Caco-2 (cell line): ENCODE measurements at places on chromosomes 6 and 20. TPM values are rescaled to one million over a fixed set of nuclear protein-coding genes. Genes with fewer than 3 reads are reported as not detected.

DNA sequence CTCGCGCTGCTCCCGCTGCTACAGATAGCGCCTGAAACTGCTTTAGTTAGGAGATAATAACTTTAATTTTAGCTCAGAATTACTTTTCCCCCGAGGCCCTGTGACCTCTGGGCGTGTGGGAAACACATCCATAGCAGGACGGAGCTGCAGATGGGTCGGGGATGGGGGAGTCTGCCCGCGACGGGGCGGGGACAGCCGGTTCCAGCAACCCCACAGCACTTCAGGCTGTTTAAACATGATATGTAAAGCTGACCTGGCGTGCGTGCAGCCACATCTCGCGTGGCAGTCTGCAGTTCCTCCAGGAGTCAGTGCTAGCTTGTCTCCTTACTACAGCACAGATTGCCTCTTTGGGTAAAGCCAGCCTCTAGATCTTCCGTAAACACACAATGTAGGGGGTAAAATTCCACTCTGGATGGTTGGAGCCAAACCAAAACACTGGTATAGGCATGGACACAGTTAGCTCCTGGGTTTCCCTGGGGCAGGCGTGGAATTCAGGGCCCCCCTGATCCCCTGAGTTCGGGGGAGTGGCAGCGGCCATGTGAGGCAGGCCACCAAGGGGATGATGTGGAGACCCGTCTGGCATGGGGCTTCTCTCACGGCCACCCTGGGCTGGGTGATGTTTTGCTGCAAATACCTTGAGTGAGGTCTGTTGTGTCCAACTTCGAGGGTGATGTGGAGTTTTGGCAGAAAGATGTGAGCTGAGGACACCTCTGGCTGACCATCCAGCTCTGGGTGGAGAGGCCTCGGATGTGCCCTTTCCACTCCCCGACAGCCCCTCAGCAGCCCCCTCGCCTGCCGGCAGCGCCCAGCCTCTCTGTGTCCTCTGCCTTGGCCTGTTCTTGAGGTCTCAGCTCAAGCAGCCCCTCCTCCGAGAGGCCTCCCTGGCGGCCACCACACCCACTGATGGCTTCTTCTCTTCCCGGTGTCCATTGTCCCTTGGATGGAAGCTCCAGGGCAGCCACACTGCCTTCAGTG lies 214.5 kb downstream of the TAF4 start:
- H3K27me3 ChIP-seq = peaks cover 2% of the 10 kb centered on the region; the same call in 1 of the 2 replicates

The CALHM6 gene
- total RNA-seq = not detected in 2 replicates

DNA sequence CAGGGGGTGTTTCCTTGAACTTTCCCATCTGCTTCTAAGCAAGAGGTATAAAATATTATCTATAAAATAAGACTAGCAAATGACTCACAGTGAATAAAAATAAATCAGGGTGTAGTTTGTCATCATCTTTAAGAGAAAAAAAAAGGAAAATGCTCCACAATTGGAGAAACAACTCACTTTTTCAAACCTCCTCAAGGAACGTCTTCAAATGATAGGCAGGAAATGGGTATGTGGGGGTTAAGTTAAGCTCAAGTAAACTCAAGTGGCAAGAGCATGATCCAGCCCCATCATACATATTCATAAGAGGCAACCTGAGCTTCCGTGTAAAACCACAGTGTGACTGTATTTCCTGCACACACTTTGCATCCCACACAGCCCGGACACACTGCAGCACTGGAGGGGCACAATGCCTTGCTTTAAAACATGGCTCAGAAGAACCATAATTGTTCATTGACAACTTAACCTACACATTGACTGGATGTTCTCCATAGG lies 58.5 kb upstream of the CEP85L start:
- no peaks in the 10 kb centered on the region for H3K27me3 ChIP-seq
- no peaks in the 10 kb centered on the region for H3K36me3 ChIP-seq
- H3K4me1 ChIP-seq = no peaks in the 10 kb centered on the region

The OPRL1 gene
- total RNA-seq = 0.51 and 0.59 TPM in 2 replicates

The IL17A gene
- not detected in 2 replicates for total RNA-seq

DNA sequence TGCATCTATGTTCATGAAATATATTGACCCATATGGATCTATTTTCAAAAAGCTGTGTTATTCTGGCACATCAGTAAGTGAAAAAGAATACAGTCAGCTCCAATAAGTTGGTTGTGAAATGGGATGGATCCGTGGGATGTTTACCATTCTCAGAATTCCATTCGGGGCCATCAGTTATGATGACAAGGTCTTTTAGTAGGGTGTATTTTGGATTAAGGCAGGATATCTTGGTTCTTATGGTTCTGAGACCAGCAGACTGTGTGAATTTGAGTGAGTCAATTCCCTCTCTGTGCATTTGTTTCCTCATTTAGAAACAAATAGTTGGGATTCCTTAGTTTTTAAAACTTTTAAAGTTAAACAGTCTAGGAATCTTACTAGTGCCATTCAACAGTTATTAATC lies 287.4 kb downstream of the CD109 start:
- no peak for DNase-seq
- H3K36me3 ChIP-seq = no peaks in the 10 kb centered on the region
- no peak overlapping the region for H3K4me3 ChIP-seq
- H3K4me1 ChIP-seq = peaks cover 4% of the 10 kb centered on the region; the same call in 1 of the 2 replicates
- H3K27ac ChIP-seq = no peak overlapping the region
- no peaks in the 10 kb centered on the region for H3K27me3 ChIP-seq

The TCF15 gene
- not detected in 2 replicates for total RNA-seq
